ENCODE measurements at places on chromosomes 16 and 17. TPM values are rescaled to one million over a fixed set of nuclear protein-coding genes. Genes with fewer than 3 reads are reported as not detected.

Gene KRTAP9-8
- total RNA-seq = not detected

Gene TPSAB1
- not detected for total RNA-seq

Gene CHAD
- not detected for total RNA-seq

Gene DNAH2
- total RNA-seq = 0.04 TPM

Gene LRRC36
- total RNA-seq = 0.54 TPM

Gene OTOA
- 0.17 TPM for total RNA-seq

Gene CEP131
- total RNA-seq = 26.2 TPM

Gene OTOP2
- total RNA-seq = not detected

Gene CLEC3A
- not detected for total RNA-seq

Gene IRF8
- 2.2 TPM for total RNA-seq

Gene FNDC8
- total RNA-seq = not detected

Gene HEATR9
- not detected for total RNA-seq

Gene GNAO1
- total RNA-seq = 5.7 TPM

Gene PROCA1
- 0.58 TPM for total RNA-seq

Gene TRIM65
- 22.7 TPM for total RNA-seq

Gene GPRC5C
- total RNA-seq = 74.7 TPM

Gene TEKT5
- 0.04 TPM for total RNA-seq

Gene FGF11
- 1.5 TPM for total RNA-seq

Gene ADAP2
- 9.7 TPM for total RNA-seq

Gene ACSM5
- total RNA-seq = not detected

Gene KATNIP
- 20.4 TPM for total RNA-seq

Gene ITGAL
- 0.04 TPM for total RNA-seq

Gene PRSS53
- 2.1 TPM for total RNA-seq

Gene PYDC1
- not detected for total RNA-seq

Gene NPW
- not detected for total RNA-seq

Gene SLC47A1
- 1.0 TPM for total RNA-seq

Gene ATAD5
- total RNA-seq = 2.8 TPM

Gene MLST8
- total RNA-seq = 102 TPM

Gene KLHL36
- total RNA-seq = 105 TPM

Gene SPATA32
- not detected for total RNA-seq

Gene CES3
- total RNA-seq = not detected

Gene QPRT
- total RNA-seq = 60.3 TPM

Gene G6PC3
- 37.5 TPM for total RNA-seq

Gene CDH8
- 0.34 TPM for total RNA-seq

Measured in kidney epithelial cell (primary cell).